M059J (cell line): ENCODE measurements at places on chromosomes 4 and X.

- peak; percentile 83 for DNase-seq
These were observed 632 bp downstream of the PLP2 start for GRCh38 chrX:49172280-49172780.

- no peak for DNase-seq
These were observed 37.9 kb upstream of the OTUD4 start for GRCh38 chr4:145218251-145218650.

- no peak for DNase-seq
These were observed 211.6 kb downstream of the RCHY1 start for GRCh38 chr4:75302648-75303047.

DNA sequence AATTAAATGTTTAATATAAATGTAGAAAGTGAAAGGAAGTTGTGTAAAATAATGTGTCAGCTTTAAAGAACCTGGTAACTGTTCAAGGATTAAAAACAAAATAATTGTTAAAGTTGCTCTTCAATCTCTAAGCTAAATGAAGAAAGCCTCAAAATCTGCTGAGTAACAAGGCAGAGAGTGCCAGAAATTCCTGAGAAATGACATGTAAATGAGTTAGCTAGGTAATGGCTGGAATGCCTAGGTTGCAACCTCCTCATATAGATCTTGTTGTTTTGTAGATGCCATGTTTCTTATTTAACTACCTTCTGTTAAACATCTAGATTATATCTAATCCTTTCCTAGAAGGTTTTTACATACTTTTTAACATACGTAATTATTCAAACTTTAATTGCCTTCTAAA is 763.6 kb upstream of the AGA start:
- DNase-seq = peak; percentile 58

DNA sequence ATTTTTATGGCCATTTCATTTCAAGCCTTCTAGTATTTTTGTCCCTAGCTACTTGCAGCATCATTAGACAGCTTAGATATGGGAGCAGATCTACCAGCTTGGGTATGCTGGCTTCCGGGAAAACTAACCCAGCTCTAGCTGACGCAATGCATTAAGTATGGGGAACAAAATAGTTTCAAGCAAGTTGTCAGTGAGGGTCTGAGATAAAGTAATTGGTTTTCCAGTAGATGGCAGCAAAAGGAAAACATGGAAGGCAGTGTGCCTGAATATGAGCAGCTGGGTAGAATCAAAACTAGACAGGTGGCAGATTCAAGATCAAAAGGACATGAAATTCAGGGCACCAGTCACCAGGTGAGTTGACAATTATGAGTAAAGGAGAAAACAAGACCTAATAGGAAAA is 340.9 kb upstream of the CTSO start:
- peak; percentile 91 for DNase-seq
